Frontal cortex (tissue), 4 donors: ENCODE measurements at places on chromosomes 16 and 17.

- no peak for DNase-seq
Observed at GRCh38 chr17:50458270-50458669, 10.4 kb downstream of the CHAD start.

DNA sequence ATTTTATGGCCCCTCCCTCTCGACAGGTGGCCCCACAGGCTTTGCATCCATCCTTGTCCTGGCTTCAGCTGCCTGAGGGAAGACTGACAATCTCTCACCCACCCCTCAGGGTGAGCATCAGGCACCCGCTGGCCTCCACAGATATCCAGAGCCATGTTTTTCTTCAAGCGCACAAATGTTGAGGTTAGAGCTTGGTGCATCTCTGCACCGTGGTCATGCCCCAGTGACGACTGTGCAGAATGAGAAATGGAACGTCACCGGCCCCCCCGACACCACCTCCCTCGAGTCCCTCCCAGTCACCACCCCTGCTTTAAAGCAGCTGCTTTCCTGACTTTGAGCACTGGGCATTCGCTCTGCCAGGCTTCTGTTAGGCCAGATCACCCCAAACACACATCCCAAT, 19.8 kb upstream of the TIMP2 start:
- DNase-seq, result no peak

GRCh38 chr17:75642784-75643642, 9.8 kb downstream of the SMIM5 start:
- peak; percentile 18 for DNase-seq

GRCh38 chr16:30033270-30033669, 2.2 kb upstream of the TLCD3B start:
- DNase-seq, result no peak

DNA sequence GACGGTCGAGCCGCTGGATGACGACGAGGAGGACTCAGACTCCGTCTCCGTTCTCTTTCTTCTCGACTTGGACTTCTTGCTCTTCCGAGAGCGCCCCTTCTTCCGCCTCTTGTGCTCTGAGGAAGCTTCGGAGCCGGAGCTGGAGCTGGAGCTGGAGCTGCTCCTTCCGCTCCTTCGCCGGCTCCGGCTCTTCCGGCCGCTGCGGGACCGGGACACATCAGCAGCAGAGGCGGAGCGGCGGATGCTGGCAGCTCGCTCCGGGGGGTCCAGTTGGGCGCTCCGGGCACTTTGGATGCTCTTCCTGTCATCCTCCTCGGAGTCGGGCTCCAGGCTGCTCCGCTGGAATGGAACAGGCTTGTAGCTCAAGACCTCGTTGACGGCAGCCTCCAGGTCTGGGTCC, 36.9 kb downstream of the PIPOX start:
- no peak for DNase-seq
